ENCODE measurements at places on chromosomes 7 and 10. TPM values are rescaled to one million over a fixed set of nuclear protein-coding genes. Genes with fewer than 3 reads are reported as not detected.

- H3K27ac ChIP-seq: peak overlapping the region; percentile 71
- H3K27me3 ChIP-seq: no peaks in the 10 kb centered on the region
- no peak overlapping the region for H3K4me3 ChIP-seq
Observed at GRCh38 chr10:33272635-33273034, 61.8 kb downstream of the NRP1 start.

GRCh38 chr10:119643306-119644204, 7.6 kb upstream of the BAG3 start:
- no peak overlapping the region for H3K4me3 ChIP-seq
- H3K27ac ChIP-seq: no peak overlapping the region
- no peaks in the 10 kb centered on the region for H3K36me3 ChIP-seq
- DNase-seq: no peak
- no peaks in the 10 kb centered on the region for H3K27me3 ChIP-seq
- H3K4me1 ChIP-seq: no peaks in the 10 kb centered on the region

OPN4 gene
- not detected for total RNA-seq

- no peak overlapping the region for H3K27ac ChIP-seq
- DNase-seq: no peak
- no peaks in the 10 kb centered on the region for H3K36me3 ChIP-seq
- no peaks in the 10 kb centered on the region for H3K4me1 ChIP-seq
Observed at GRCh38 chr10:10865303-10865702, 152.4 kb upstream of the CELF2 start.

SPDYE5 gene
- total RNA-seq: not detected

Data from PC-3 (cell line).